NCI-H524 treated with DMSO at 0.1 percent for 48 hours (cell line): ENCODE measurements at places on chromosomes 1 and 21.

GRCh38 chr1:185463433-185463832 lies 146.4 kb upstream of the IVNS1ABP start:
- no peak for DNase-seq

- no peak for DNase-seq
Measured at GRCh38 chr1:62082456-62083363, 111.9 kb upstream of the L1TD1 start.

- DNase-seq, result no peak
Measured at GRCh38 chr1:205792961-205793673, 17.8 kb upstream of the RAB29 start.

DNA sequence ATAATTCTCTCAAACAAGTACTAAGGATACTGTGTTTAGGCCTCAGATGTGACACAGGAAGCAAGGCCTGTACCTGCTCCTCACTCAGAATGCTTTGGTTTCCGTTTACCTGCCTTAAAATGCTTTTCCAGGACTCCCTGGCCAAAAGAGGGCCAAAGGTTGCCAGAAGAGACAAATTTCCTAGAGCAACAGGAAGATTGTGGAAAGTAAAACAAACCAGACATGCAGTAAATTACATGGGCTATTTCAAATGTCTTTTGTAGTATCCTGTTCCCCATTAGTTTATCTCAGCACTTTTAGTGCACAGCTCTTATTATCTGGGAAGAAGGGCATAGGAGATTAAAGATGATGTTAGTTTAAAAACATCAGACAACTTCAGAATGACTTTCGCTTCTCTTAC lies 280.0 kb downstream of the NFIA start:
- DNase-seq, result no peak

- DNase-seq, result no peak
Measured at GRCh38 chr1:92964998-92965397, 3.7 kb upstream of the DIPK1A start.

GRCh38 chr1:3600354-3600753 lies 11.0 kb downstream of the MEGF6 start:
- DNase-seq, result no peak

DNA sequence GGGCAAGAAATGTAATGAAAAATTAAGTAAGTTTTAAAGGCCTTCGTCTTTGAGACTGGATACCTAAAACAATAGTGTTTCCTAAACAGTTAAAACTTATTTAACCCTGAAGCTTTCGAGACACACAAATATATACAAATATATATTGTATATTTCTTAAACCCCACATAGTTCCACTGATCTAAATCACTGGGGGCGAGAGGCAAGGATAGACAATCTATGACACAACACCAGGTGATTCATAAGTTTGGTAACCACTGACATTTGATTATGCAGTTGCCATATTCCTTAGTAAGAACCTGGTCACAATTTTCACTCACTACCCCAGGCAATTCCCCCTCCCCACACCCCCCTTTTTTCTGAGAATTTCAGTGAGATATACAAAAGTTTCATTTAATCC lies 55.3 kb upstream of the BOLA1 start:
- no peak for DNase-seq

GRCh38 chr1:26978901-26979300 lies 14.6 kb upstream of the TRNP1 start:
- no peak for DNase-seq

GRCh38 chr1:219405531-219406331 lies 207.2 kb downstream of the ZC3H11B start:
- DNase-seq, result no peak

- DNase-seq, result no peak
Measured at GRCh38 chr1:22518379-22518778, 44.9 kb upstream of the EPHA8 start.

DNA sequence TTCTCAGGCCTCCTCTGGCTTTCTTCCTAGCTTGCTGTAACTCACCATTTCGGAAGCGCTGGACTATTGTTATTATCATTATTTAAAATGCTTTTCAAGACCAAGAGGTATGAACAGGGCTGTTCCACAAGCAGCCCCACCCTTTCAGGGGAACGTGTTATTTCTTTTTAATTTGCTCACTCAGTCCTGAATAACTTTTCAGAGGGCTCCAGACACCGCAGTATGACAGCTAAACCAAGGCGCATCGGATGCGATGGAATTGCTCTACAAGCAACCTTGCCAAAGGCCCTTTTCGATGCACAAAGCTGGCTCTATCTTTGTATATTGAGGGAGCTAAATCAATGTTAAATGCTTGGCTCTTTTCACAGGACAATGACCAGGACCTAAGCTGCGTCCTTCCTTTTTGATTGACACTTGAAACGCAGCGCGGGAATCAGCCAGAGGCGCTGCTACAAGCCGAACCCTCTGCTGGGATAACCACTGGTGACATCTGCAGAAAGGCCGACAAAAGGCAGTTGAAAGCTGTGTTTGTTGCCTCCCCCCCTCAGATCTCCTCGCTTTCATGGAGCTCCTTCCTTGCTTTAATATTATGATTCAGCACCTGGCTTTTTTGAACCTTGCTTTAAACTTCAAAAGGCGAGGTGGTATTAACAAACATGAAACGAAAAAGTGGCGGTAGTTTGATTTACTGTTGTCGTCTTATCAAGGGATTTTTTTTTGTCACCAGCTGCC lies 204.7 kb upstream of the PROX1 start:
- DNase-seq, result no peak

GRCh38 chr1:54699936-54700525 lies 15.6 kb upstream of the TTC4 start:
- no peak for DNase-seq

DNA sequence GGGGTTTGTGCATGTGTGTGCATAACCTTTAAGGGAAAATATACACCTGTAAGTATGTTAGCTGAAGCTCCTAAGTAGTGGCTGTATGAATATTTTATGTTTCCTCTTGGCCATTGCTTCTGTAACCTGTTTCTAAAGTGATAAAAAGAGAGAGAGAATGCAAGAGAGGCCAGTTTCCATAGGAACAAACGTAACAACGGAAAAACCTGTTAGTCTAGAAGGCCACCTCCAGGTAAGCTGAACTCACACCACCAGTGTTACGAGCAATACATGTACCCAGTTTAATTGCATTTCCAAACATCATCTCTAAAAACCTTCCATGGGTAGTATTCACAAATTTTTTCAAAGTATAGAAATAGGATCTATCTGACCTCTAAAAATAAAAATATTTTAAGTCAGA lies 63.1 kb downstream of the PLPPR4 start:
- DNase-seq, result no peak

DNA sequence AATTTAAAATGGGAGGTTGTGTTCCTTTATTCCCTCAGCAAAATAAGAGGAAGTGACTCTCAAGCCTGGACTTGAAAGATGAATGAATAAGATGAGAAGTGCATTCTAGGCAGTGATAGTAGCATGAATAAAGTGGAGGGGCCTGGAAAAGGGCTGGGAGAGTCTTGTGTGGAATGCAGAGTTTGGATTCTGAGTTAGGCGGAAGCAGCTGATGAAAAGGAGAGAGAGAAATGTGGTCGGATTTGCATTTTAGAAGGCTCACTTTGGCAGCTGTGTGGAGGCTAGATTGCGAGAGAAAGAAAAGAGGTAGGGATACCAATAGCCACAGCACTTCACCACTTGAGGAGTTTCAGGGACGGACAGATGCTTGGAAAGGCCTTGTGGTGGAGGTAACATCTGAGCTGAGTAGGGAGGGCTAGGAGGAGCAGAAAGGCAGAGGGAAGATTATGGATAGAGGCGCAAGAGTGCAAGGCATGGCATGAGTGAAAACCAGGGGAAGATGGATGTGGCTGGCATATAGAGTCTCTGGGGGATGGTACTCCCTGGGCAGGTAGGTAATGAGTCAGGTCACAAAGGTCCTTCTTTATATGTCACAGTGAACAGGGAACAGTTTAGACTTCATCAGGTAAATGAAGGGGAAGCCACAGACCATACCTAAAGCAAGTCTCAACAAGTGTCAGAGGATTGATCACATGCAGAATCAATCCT lies 59.6 kb downstream of the ST3GAL3 start:
- peak; percentile 11 for DNase-seq

- DNase-seq, result no peak
Measured at GRCh38 chr1:231856426-231856825, 229.8 kb downstream of the DISC1 start.

- no peak for DNase-seq
Measured at GRCh38 chr1:180643693-180644092, 11.9 kb downstream of the XPR1 start.

- no peak for DNase-seq
Measured at GRCh38 chr1:246295968-246296367, 211.1 kb downstream of the SMYD3 start.

GRCh38 chr1:204961765-204962419 lies 81.1 kb upstream of the CNTN2 start:
- DNase-seq, result no peak

DNA sequence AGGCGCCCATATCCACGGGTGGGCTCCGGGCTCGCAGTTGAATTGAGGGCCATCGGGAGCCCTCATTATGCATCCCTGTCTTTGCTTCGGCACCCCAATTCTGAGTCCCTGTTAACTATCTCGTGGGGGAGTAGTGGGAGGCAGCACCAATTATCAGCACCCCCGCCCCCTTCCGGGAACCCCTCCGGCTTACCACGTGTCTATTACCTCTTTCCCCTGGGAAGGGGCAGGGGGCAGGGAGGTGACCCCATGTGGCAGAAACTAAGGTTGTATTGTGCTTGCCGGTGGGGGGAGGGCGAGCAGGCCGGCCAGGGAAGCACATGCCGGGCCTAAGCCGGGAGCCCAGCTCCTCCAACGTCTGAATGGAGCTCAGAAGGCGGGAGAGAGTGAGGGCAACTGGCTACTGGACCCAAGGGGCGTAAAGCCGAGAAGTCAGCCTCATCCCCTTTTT lies 1.0 kb downstream of the LIN28A start:
- DNase-seq, result no peak

DNA sequence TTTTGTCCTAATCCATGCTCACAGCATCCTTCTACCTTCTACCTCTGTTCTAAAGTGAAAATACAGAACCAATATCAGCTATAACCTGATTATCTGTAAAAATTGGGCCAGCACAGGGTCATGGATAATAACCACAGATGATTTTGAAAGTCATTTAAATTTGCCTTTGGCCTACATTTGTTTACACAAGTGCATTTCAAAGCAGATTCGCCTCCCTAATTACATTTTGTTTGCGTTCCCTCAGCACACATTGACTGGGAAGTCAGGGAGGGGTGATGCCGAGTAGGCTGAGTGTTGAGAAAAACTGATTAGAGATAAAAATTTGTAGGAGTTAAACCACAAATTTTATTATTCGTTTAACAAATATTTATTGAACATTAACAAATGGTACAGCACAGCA lies 19.2 kb upstream of the RGS8 start:
- no peak for DNase-seq

- DNase-seq, result no peak
Measured at GRCh38 chr1:31701091-31701736, 2.6 kb downstream of the COL16A1 start.

DNA sequence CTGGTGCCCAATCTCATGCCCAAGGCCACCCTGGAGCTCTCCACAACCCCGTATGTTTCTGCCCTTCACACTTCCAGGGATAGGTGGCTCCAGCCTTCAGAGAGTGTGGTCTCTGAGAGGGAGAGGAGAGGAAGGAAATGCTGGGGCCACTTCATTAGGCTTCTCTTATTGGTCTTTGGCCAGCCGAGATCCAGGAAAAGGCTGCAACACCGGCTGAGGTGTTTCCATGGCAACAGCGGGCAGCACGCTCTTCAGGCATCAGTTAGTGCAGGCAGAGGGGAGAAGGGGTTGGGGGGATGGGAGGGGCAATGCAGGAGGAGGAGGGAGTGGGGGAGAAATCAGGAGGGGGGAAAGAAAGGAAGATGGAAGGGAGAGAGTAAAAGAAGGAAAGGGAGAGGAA lies 275.1 kb upstream of the GJB5 start:
- DNase-seq, result peak; percentile 46

DNA sequence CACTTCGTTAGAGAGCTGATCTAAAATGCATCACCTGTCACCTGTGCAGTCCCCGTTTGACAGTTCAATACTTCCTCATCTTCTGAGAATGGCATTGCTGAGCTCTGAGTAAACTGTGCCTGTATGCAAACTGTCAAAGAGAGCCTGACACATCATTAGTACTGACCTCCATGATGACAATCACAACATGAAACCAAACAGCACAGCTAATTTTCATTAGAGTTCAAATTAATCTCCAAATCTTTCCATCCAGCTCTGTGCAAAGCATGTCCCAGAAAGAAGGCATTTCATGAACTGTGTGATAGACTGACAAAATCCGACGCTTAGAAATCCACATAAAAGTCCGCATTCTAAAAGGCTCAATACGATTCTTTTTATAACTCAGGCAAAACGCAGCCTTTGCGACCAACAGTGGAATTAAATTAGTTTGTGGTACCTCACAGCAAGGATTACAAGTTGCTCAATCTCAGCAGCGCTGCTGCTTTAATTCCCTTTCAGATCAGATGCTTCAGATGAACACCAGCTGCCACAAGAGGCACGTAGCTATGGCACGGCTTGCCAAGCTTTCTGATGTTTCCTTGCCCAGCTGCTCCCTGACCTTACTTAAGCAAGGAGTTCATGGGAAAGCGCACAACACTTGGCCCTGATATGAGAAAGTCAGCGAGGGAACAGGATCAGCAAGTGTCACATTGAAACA lies 765.5 kb upstream of the PRMT6 start:
- DNase-seq, result peak; percentile 83

GRCh38 chr1:67372898-67373297 lies 57.3 kb downstream of the SERBP1 start:
- no peak for DNase-seq

DNA sequence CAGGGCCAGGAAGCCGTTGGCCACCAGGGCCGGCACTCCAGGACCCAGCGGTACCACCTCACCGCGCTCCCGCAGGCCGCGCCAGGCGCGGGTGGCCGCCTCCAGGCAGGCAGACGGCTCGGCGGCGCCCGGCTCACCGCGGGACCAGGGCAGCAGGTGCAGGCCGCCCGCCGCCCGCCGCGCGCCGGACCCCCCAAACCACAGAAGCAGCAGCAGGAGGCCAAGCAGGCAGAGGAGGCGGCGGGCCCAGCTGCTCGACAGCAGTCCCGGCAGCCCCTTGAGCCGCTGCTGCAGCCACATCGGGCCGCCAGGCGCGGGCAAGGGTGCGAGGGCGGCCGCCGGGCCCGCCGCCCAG lies 312 bp downstream of the KIAA2013 start:
- no peak for DNase-seq

GRCh38 chr1:59214248-59215208 lies 82.4 kb upstream of the FGGY start:
- DNase-seq, result no peak
